ENCODE measurements at places on chromosomes 2 and 18.

DNA sequence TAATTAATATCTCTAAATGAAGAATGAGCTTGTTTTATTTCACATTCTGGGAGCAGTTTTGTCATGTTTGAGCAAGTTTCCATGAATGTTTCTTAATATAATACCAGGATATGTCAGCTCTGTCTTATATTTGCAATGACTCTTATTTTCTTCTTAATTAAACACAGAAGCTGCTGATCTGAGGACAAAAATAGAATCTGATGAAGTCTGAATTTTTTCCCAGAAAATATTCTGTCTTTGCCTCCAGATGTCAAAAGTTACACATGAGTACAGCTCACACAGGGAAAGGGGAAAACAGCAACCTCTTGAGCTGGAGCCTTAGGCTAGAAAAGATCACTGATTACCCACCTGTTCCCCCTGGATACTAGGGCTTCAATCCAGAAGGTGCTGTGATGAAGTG is 606.6 kb upstream of the SYT4 start:
- no peak for DNase-seq

GRCh38 chr2:65767946-65768345 is 335.5 kb upstream of the SPRED2 start:
- no peak for DNase-seq

DNA sequence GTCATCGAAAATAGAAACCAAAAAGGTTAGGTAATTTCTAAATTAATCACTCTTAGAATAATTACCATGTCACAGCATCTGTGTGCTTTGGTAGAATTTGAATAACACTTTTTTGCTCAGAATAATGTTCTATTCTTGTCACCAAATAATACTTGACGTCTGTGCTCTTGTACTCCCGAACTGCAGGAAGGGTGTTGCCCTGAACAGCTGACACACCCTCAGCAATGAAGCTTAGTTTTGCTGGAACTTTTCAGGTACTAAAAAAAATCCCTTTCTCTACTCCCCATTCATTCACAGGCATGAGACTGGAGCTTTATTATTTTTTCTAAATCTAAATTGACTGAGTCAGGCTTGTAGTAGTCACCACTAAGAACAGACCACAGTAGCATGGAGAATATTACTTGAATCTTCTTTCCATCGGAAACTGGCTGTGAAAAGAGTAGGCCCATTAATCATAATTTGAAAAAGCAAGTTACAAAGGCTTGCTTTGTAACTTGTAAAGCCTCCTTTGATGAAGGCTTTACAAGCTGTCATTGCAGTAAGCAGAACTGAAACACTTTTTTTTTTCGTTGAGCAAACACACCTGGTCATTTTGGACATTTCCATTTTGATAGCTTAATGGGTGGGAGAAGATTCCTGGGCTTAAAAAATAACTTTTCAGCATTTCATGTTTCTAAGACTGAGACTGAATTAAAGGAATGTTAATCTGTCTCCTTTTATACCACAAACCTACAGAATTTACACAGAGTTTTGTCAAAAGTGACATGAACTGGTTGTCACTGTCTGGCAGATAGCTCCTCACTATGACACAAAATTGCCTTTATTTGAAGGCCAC is 70.3 kb upstream of the PELI1 start:
- no peak for DNase-seq

- DNase-seq = no peak
Measured at GRCh38 chr2:62099523-62100175, 96.3 kb upstream of the B3GNT2 start.

- no peak for DNase-seq
Measured at GRCh38 chr2:143533846-143534245, 404.6 kb downstream of the ARHGAP15 start.

- no peak for DNase-seq
Measured at GRCh38 chr18:33755931-33756560, 178.0 kb downstream of the ASXL3 start.

GRCh38 chr2:145112467-145112866 is 592.5 kb upstream of the ZEB2 start:
- no peak for DNase-seq

DNA sequence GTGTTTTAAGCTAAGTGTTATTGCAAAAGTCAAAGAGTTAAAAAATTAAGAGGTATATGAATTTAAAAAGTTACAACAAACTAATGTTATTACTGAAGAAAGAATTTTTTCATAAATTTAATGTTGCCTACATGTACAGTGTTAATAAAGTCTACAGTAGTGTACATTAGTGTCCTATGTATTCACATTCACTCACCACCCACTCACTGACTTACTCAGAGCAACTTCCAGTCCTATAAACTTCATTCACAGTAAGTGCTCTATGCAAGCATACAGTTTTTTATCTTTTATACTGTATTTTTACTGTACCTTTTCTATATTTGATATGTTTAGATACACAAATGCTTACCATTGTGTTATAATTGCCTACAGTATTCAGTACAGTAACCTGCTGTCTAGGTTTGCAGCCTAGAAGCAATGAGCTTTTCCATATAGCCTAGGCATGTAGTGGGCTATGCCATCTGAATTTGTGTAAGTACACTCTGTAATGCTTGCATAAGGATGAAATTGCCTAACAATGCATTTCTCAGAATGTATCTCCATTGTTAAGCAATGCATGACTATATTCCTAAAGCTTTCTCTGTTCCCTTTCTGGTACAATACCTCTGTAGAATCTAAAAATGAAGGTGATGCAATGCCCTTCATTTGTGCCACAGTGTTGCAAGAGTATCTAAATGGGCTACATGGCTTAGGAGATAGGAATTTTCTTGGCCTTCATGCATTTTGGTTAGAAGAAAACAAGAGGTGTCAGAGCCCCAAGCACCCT is 370.8 kb upstream of the NT5C1B start:
- DNase-seq = no peak

DNA sequence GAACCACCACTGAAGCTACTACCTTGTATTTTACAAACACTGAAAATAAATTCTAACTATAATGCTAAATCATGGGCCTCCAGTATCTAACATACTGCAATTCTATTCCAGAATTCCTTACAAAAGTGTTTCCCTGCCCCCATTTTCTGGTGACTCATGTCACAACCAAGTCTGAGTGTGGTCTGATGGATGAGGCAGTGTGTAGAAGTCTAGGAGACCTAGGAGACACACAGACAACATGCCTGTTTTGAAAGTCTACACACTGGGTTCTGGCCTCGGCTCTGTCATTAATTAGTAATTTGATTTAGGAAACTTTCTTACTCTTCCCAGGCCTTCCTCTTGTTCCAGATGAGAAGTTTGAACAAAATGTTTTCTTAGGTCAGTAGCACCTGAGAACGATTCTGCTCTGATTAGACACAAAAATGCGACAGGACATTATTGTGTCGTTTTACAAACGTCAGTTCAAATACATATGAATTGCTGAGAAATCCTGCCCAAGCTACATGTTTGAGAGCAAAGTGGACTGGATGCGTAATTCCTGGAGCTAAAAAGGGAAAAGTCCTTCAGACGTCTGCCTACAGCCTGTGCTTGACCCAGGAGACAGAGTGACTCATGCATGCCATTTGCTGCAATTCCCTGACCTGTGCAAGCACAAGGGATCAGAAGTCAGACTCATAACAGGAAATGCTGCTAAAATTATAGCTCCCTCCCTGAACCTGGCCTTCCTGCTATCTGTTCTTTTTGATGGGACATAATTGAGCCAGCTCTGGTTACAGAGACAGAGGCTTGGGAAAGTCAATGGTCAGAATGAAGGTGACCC is 494.4 kb downstream of the SOX11 start:
- DNase-seq = no peak

DNA sequence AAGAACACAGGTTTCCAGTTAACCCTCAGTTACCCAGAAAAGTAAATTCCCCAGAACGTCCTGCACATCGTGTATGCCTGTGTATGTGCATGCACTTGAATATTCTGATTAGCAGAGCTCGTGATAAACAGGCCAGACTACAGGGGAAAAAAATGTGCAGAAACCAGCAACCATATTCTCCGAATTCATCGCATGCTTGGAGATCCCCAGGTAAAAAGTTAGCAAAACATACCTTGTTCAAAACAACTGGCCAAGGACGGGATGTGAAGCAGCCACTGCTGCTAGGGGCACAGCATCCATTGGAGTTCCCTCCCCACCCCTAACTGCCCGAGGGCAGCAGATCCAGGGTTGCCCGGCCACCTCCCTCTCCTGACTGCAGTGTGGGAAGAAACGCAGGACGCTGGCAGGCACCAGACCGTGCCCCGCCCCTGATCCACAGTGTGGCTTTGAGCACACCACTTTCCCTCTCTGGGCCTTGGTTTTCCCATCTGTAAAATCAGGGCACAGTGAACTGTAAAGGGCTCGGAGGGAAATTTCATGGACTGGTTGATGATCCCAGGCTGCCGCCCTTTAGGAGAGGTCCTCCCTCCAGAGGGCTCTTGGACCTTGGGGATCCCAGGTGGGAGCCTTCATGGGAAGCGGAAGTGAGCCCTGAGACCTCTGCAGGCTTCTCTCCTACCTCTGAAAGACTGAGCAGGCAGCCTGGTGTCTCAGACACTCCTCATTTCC is 11.9 kb upstream of the ARID5A start:
- no peak for DNase-seq

DNA sequence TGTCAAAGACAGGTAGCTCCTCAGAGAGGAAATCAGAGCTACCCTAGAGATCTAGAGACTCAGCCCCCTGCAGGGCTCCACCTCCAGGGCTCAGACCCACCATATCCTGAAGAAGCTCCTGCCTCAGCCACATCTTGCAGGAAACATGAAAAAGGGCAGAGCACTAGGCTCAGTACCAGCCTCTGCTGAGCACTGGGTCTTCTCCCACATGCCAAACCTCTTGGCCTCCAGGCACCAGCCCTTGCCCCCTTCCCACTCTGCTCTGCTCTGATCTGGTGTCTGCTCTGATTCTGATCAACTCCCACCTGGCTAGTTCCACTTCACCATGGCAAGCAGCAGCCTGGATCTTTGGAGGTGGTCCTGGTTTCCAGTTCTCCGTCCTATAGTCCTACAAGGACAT is 114.3 kb upstream of the SLC66A3 start:
- DNase-seq = no peak

DNA sequence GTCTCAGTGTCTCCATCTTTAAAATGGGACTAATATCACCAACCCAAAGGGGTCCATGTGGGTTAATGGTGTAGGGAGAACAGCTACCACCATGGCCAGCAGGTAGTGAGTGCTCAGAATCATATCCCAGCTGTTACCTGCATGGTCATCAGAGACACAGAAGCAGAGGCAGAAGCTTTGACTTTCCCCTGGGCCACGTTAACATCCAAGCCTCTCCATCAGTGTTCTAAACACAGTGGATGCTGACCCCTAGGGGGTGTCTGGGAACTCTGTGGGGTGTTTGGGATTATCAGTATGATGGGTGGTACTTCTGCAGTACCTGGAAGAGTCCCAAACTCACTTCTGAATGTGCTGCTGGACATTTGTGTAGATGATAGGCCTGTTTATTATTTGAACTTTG is 93.6 kb downstream of the GYPC start:
- peak; percentile 25 for DNase-seq

GRCh38 chr2:1375794-1376193 is 37.5 kb upstream of the TPO start:
- no peak for DNase-seq

GRCh38 chr18:75009296-75009695 is 199.6 kb downstream of the PTGR3 start:
- no peak for DNase-seq

- DNase-seq = peak; percentile 82
Measured at GRCh38 chr2:46535360-46535759, 56.0 kb downstream of the TMEM247 start.

DNA sequence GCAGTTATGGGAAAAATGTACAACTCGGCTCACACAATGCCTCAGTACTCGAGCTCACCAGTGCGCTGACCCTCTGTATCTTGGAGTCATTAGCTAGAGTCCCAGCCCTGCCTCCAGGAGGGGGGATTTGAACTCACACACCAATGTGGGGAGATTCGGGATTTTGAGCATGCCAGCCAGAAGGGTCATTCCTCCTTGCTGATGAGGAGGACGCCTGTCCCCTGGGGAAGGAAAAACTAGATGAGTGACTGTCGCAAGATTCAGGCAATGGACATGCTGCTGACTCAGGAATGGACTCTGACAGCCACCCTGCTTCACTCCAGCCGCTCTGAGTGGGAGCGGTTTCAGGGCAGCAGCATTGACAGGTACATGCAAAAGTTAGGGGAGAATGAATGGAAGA is 20.6 kb downstream of the FIGN start:
- no peak for DNase-seq

DNA sequence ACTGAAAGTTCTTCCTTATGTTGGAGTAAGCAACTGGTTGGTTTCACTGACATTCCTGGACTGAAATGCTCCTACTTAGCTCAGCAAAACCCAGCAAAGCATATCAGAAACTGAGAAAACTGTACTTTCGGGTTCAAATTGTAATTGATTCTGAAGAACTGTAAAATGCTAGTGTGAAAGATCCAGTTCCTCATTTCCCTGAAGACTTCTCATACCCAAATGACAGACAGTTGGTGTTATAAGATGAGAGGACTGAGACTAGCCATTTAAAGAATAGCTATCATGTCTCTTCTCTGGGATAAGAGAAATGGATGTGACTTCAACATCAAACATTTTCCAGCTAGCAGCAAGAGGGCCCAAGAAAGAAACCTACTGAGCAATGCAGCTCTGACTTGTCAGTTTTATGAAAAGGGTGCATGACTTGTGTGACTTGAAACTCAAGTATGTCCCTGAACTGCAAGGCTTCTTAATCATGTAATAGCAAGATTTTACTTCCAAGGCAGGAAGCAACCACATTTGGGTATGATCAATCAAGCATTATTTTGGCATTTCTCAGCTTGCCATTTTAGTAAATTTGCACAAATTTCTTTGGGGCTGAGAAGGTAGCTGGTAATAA is 420.3 kb upstream of the MMADHC start:
- DNase-seq = no peak

DNA sequence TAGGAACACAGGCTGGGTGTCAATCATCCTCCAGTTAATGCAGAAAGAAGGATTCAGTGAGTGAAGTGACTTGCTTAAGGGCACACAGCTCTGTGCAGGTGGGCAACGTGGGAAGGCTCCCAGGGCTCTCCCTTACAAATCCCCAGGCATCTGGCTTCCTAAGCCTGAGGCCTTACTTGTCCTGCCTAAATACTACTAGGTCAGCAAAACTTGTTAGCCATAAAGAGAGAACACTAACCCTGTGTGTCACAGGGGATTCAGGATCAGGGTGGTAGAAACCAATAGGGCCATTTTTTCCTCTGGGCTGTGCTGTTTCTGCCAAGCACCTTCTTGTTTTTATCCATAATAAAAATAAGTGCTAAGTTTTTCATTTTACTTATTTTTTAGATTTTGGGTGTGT is 55.0 kb downstream of the GATA6 start:
- no peak for DNase-seq

- DNase-seq = no peak
Measured at GRCh38 chr2:77018219-77018618, 504.0 kb downstream of the LRRTM4 start.

GRCh38 chr2:202115479-202115971 is 42.5 kb downstream of the KIAA2012 start:
- DNase-seq = no peak

- DNase-seq = no peak
Measured at GRCh38 chr2:26591619-26592505, 49.3 kb downstream of the CIB4 start.

DNA sequence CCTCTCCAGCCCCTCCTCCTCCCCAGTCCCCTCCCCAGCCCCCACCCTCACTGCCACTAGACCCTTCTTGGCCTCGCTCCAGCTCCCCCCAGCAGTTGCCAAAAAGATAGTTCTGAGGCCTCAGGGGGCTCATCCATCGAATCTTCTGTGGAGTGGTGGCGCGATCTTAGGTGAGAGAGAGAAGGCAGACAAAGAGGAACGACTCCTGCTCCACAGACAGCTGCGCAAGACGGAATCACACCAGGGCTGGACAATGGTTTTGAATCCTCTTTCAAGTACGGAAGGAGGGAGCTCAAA is 68.1 kb downstream of the LAMA3 start:
- no peak for DNase-seq

GRCh38 chr2:26150243-26150642 is 22.6 kb upstream of the GAREM2 start:
- DNase-seq = no peak
